ENCODE measurements at places on chromosomes 1 and 21.

- no peak for DNase-seq
Observed at GRCh38 chr1:243725075-243725474, 125.0 kb downstream of the AKT3 start.

DNA sequence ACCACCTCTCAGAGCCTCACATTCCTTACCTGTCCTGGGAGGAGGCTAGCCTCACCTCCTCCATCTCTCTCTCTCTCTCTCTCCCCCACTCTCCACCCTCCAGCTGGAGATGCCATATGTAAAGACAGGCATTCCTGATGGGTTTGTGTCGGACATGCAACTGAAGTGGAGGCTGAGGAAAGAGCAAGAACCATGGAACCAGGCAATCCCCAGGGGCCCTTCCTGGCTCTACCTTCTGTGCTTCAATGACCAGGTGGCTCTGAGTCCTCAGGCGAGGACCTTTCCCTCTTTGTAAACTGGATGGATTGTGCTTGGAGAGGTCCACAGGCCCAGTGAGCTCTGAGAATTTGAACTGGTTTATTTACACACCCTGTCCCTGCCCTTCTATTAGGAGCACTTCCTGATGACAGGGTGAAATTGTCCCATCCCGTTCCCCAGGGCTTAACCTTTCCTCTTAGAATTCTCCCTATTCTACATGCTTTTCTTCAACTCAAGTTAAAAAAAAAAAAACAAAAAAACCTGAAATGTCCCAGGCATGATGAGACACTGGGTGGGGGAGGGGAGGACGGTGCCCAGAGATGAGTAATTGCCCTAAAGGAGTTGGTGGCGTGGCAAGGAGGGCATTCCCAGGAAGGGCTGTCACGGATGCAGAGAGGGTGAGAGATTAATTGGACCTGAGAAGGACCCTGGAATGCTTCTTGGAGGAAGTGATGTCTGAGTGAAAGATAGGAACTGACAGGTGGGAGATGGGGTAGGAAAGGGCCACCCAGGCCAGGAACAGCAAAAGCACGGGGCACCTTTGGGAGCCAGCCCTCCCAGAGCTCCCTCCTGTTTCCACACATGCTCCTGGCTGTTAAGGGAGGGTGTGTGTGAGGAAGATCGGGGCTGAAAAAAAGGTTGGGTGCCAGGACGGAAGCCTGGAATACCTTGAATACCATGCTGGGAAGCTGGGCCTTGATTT is 50.2 kb upstream of the WASF2 start:
- no peak for DNase-seq

GRCh38 chr1:62128745-62129144 is 65.9 kb upstream of the L1TD1 start:
- DNase-seq = no peak

DNA sequence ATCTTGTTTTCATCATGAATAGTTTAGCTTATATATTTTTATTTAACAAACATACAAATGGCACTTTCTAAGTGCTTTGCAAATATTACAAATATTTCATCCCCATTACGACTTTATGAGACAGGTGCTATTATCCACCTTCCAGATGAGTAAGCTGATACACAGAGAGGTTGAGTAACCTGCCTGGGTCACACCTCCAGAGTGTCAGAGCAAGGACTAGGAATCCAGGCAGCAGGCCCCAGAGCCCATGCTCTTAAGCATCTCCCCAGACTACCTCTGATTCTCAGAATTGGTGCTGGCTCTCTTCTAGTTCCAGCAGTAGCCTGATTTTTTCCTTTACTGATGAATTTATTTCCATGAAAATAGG is 40.0 kb downstream of the EPHB2 start:
- no peak for DNase-seq

GRCh38 chr1:234148350-234148749 is 224.9 kb upstream of the COA6 start:
- DNase-seq = peak; percentile 28

DNA sequence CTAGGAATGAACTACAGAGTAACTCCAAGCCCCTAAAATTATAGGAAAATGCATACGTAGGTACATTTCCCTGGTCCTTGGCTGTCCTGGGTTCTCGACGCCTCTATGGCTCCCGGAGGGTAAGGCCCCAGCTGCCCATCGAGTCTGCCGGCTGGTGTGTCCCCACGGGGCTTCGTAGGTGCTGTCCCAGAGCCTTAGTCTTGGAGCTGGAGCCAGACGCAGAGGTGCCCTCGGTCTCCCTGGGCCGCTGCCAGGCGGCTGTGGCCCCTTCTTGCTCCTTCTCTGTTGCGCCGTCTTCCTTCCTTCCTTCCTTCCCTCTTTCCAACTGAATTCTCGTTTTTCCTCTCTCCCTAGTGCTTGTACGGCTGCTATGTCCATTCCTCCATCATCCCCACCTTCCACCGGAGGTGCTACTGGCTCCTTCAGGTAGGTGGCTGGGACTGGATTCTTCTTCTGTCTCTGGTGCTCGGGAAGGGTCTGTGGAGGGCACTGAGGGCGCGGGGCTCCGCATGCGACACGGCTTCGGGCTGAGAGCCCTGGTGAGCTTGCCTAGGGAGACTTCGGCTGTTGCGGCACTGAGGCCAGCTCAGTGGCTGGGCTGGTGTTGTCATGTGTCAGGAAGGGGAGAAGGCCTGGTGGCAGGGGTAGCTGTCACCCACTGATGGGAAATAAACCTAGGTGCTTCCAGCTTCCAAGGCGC is 303.5 kb upstream of the VAMP3 start:
- no peak for DNase-seq

DNA sequence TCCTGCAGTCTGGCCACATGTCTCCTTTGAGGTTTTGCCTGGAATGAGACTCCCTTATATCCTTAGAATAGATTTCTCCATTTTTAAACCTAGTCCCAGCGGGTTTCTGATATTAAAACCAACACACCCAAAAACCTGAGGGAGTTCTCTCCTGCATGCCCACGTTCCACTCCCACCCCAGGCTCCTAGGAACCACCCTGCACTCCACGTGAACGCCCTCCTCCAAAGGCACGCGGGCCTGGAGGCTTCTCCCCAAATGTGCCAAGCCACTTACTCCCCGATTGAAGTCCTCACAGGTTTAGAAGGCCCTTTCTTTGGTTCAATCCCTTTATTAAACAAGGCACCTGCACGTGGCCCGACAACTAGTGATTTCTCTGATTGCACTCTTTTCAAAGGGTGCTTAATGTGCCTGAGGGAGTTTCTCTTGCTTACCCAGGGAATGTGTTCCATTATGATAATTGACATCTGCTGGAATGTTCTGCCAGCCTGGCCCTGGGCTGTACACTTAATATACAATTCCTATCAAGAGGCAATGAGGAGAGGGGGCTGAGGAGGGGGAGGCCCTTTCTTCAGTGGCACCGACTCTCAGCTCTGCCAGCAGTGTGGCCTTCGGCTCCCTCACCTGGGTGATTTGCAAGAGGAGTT is 104.3 kb upstream of the ADAR start:
- DNase-seq = no peak

GRCh38 chr1:229318056-229318455 is 24.8 kb downstream of the CCSAP start:
- DNase-seq = no peak
